H1 (cell line): ENCODE measurements at places on chromosomes 11 and 22.
A peak's percentile ranks its signal among the peaks of the same experiment; 100 is the strongest.

GRCh38 chr11:76339221-76339620 lies 41.7 kb downstream of the THAP12 start:
- DNase-seq: no peak

- DNase-seq: no peak
These were observed 59.9 kb downstream of the SLC1A2 start for GRCh38 chr11:35359321-35360054.

DNA sequence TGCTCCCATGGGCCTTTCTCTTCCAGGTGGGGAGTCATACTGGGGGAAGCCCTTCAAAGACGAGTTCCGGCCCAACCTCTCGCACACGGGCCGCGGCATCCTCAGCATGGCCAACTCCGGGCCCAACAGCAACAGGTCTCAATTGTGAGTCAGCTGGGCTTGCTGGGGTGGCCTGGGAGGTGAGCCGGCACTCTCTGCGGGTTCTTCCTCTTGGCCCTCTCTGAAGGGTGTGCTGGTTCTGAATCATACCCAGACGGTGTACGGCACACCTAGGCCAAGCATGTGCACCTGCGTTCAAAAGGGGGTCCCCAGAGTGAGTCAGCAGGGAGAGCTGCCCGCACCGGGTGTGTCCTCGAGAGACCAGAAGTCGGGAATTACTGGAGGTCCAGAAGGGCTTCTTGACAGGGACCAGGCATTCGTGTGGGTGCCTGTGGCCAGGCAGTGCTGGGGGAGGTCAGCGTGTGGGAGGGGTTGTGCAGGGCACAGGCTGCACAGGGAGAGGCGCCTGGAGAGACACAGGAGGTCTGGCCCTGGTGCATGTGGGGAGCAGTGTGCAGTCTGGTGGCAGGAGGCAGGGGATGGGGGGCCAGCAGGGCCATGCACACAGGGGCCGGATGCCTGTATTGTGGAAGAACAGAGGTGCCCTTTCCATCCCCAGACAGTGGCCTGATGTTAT lies 23.0 kb downstream of the PPIL2 start:
- no peak for DNase-seq

GRCh38 chr11:74559934-74560309 lies 32.5 kb upstream of the POLD3 start:
- no peak for DNase-seq

DNA sequence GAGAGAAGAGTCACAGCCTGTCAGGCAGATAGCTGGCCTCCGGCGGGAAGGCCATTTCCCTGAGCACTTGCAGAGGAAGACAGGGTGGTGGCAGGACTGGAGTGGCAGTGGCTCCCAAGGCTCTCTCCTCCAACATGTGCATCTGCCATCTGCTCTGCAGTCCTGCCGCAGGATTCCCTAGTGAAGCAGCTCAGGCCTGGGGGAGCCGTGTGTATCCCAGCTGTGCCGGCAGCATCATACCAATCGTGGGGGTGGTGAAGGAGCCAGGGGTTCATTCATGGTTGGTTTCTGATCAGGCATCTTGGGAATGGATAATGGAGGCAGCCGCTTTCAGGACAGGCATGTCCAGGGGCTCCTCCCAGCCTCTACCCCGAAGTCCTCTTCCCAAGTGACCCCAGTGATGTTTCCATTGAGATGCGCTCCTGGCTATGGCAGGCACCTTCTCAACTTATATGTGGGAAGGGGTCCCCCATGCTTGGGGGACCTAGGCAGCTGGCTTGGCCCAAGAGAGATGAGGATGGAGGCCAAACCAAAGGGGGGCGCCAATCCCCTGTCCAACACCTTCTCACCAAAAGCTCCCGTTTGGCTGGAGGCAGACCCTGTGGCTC lies 6.1 kb downstream of the TAGLN start:
- no peak for DNase-seq

GRCh38 chr11:18563090-18563730 lies 25.3 kb downstream of the UEVLD start:
- DNase-seq: no peak

- DNase-seq: no peak
These were observed 1075.9 kb downstream of the BRD1 start for GRCh38 chr22:48751539-48752437.

DNA sequence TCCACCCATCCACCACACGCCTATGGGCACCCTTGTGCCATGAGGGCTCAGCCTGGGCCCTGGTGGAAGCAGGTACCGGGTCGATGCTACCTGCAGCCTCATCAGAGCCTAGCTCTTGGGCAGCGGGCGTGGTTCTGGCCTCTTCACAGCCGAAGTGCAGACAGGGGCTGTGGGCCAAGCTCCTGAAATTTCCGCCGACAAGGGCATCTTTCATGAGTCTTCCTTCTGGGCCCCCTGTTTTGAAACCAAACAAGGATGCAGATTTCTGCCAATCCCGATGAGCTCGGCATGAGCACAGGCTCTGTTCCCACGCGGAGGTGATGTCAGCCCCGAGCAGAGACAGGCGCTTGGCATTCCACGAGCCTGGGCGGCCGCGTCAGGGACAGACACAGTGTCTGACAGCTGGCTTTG lies 22.6 kb upstream of the MGAT3 start:
- DNase-seq: no peak

DNA sequence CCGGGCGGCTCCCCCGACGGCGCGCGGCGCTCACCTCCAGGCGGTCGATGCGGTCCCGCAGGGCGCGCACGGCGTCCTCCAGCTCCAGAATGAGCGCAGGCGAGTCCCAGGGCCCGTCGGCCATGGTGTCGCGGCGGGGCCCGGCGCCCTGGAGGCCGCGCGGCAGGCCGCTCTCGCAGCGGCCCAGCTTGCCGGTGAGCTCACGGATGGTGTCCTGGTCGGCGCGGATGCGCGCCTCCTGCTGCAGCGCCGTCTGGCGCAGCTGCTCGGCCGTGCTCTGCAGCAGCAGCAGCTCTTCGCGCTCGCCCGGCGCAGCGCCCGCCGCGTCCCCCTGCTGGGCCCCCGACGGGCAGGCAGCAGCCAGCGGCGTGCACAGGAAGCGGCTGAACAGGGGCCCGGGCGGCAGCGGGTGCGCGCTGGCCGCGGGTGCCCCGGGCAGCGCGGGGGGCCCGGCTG lies 599 bp downstream of the NPTXR start:
- peak; percentile 68 for DNase-seq

DNA sequence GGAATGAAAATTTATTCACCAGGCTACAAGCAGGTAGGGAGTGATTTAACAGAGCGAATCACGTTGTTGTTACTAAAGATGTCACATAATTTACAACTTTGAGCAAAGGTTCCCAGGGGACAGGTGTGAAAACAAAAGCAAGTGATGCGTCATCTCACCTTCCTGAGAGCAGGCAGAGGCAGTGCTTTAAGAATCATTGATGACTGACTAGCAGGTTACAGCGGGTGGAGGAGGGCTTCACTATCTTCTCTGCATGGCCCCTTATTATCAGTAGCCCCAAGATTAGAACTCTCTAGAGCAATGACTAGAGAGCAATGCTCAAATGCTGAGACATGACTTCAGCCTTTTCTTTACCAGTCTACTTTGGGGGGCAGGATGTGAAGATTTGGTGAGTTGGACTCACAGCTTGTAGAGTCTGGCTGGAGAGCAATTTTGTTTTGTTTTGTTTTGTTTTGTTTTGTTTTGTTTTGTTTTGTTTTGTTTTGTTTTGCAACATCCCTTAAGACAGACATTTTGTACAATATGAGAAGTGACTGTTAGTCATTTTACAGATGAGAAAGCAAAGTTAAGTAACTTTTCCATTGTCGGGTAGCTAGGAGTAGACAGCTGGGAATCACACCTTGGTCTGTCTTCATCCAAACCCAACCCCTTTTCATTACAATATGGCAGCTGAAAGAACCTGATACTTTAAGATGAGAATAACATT lies 84.8 kb downstream of the SLC1A2 start:
- DNase-seq: no peak

DNA sequence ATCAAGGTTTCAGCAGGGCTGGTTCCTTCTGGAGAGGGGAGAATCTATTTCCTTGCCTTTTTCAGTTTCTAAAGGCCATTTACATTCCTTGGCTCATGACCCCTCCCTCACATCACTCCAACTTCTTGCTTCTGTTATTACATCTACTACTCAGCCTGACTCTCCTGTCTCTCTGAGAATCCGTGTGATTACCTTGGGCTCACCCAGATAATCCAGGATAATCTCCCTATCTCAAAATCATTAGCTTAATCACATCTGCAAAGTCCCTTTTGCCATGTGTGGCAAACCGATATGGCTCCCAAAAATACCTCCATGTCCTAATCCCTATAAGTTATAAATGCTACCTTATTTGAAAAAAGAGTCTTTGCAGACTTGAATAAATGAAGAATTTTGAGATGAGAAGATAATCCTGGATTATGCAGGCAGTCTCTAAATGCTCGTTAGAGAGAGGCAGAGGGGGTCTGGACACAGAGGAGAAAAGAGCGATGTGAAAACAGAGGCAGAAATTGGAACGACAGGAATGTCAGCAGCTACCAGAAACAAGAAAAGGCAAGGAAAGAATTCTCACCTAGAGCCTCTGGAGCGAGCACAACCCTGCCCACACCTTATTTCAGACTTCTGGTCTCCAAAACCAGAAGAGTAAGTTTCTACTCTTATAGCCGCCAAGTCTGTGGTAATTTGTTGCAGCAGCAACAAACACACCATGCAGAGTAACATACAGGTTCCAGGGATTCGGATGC lies 23.6 kb upstream of the ARHGAP32 start:
- DNase-seq: no peak

DNA sequence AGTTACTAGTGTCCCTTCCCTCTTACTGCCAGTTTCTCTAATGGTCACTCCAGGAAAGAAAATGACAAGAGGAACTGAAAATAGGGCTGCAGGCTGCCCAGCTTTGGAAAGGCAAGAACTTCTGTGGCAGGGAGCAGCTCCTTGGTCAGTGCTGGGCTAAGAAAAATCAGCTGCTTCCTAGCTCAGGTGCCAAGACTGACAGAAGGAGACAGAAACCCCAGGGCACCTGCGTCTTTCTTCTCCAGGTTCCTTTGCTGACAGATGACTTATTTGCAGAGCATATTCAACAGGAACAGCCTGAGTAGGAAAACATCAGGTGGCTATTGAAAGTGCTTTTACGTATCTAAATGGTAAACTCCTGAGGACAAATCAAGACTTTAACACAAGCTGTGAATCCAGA lies 25.4 kb downstream of the MAML2 start:
- DNase-seq: no peak

- no peak for DNase-seq
These were observed 14.4 kb downstream of the KCNQ1 start for GRCh38 chr11:2459016-2459725.

GRCh38 chr11:11076879-11077278 lies 219.0 kb upstream of the ZBED5 start:
- no peak for DNase-seq

GRCh38 chr11:12591706-12592105 lies 82.5 kb upstream of the TEAD1 start:
- no peak for DNase-seq

DNA sequence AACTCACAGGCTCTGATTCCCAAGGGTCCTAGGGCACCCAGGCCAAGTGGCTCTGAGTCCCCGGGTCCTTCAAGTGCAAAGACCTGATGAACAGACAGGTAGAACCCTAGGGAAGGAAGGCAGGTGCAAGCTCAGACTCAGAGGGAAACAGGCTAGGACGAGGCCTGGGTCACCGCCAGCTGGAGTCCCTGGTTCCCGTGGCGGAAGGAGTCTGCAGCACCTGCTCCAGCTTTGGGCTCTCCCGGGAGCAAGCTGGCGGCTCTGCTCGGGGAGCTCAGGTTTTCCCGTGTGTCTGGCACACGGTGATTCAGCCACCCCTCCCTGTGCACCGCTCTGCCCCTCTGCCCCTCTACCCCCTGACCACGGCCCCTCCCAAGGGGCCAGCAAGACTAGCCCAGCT lies 59.8 kb downstream of the WNT7B start:
- no peak for DNase-seq

DNA sequence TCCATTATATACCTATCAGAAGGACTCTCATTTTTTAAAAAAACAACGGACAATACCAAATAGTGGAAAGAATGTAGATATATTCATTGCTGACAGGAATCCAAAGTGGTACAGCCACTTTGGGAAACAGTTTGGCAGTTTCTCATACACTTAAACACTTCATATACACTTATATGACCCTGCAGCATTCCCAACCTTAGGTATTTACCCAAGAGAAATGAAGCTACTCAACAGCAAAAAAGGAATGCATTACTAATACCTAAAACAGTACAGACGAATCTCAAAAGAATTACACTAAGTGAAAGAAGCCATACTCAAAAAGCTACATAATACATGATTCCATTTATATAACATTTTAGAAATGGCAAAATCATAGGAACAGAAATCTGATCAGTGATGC lies 51.5 kb downstream of the RBFOX2 start:
- DNase-seq: no peak

DNA sequence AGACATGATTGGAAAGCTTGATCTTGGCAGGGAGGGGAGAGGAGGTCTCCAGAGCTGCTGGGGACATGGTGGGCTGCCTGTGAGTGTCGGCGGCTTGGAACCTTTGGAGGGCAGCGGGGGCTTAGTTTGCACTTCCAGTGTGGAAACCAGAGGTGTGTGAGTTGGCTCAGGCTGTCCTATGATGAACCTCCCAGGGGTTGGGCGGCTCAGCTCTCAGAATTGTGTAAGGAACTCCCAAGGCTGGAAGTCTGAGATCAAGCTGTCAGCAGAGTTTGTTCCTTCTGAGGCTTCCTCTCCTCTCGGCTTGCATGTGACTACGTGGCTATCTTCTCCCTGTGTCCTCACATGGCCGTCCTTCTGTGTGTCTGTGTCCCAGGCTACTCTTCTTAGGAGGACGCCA lies 87.9 kb upstream of the B3GAT1 start:
- no peak for DNase-seq

GRCh38 chr11:104464691-104465090 lies 300.7 kb upstream of the PDGFD start:
- DNase-seq: no peak

- DNase-seq: no peak
These were observed 2.1 kb downstream of the KMT2A start for GRCh38 chr11:118438314-118438931.

- no peak for DNase-seq
These were observed 98.6 kb upstream of the CD44 start for GRCh38 chr11:35040221-35040942.

DNA sequence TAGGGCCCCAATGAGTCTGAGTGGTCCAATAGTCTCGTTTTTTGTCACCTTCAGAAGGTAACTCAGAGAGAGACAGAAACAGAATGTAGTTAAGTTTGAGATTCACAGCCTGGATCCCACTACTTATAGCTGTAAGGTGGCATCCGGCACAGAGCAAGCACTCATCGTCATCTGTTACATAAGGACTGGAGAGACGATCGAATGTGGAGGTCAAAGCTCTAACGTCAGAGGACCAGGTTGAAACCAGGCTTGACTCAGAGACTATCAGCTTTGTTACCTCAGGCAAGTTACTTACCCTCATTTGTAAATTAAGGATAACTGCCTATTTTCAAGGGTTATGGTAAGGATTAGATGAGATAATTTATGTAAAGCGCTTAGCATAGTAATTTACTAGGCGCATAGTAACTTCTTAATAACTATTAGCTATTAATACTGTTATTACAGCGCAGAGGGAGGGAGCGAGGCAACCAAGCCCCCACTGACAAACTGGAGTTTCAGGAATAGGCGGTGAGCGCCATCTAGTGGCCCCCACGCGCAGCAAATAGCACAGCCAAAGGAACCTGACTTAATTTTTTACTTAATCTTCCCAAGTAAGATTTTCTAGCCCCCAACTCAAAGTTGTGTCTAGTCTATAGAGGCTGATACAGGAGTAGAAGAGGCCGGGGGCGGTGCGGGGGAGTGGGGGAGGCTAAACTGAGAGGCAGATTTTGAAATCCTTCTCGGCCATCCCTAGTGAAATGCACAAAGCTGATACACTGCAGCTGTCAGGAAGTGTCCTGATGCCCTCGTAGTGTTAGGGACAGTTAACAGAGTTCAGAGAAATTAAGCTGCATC lies 29.0 kb upstream of the API5 start:
- no peak for DNase-seq

- DNase-seq: peak; percentile 58
These were observed 105.3 kb upstream of the E2F8 start for GRCh38 chr11:19345848-19346681.
